NCI-H524 treated with DMSO at 0.1 percent for 48 hours (cell line): ENCODE measurements at places on chromosomes 6 and 20.

DNA sequence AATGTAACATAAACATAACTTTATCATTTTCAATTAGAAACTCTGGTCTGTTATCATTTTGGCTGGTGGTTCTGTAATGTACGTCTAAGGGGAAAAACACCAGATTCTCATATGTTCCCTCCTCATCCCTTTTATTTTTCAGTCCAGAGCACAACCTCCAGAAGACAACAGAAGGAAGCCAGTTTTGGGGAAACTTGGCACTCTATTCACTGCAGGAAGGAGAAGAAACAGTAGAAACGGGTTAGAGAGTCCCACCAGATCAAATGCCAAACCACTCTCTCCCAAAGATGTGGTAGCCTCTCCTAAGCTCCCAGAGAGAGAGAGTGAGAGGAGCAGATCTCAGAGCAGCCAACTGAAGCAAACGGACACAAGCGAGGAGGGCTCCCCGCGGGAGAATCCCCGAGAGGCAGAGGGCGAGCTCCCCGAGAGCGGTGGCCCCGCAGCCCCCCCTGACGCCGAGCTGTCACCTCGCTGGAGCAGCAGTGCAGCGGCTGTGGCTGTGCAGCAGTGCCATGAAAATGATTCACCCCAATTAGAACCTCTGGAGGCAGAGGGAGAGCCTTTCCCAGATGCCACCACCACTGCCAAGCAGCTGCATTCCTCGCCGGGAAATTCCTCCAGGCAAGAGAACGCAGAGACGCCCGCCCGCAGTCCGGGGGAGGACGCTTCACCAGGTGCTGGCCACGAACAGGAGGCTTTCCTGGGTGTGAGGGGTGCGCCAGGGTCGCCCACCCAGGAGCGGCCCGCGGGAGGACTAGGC lies 117.8 kb downstream of the RTN4IP1 start:
- no peak for DNase-seq

- DNase-seq: no peak
Observed at GRCh38 chr6:39892490-39893129, 41.7 kb downstream of the MOCS1 start.

DNA sequence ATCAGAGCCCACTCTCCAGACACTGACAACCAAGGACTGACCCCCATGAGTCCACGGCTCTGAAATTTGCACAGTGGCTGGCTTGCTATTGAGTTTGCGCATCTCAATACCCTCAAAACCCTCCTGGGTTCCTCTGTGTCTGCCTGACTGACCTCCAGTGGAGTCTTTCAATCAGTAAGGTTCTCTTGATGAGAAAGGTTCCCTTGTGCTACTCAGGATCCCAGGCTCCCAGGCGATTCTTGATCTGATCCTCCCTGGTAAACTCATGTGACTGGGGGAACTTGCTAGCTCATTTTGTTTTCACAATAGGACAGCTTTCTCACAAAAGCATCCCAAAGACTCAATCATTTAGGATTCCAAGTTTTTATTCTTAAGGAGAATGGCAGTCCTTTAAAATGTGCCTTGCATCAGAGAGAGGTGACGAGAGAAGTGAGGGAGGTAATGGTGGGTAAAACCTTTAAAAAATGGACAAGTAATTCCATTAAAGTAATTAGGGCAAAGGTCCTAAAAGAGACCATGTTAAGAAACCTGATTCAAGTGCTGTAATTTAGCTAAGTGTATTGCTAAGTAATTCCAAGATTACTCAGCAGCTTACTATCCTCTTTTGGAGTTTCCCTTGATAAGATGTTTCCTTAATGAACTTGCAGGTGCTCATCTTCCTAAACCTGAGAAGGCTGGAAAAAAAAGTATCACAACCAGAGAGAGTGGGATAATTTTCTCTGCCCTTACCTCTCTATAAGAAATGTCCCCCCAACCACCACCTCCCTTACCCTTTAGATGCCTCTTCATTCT lies 304.7 kb upstream of the SGK1 start:
- no peak for DNase-seq

- DNase-seq: no peak
Observed at GRCh38 chr20:32474009-32474716, 111.0 kb downstream of the NOL4L start.

DNA sequence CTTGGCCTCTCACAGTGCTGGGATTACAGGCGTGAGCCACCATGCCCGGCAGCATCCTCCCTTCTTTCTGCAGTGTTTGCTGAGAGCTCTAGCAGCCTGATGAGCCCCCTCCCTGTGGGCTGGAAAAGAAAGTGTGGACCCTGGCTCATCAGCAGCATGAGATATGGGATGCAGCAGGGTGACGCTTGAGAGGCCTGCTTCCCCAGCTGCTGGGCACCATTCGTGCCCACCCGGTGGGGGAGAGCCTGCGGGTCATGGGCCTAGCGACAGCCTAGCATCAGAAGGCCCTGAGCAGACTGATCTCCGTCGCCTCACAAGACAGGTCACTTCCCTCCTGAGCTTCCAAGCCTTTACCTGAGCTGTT lies 16.0 kb upstream of the CCDC167 start:
- DNase-seq: no peak

DNA sequence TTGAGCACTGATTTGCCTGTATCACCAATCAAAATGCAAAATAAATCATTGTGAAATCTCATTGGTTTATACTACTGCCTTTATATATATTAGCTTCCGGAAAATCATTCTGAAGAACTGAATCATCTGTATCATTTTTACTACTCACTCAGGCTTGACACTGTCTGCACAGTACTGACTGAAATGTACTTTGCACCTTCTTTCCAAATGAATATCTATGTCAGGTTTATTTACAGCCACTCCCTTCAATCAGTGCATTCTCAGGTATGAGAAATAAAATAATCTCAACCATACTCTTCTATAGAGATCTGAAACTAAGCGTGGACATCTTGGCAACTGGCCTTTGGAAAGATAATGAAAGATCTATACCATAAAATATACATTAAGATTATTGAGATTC lies 2.7 kb downstream of the KHDRBS2 start:
- DNase-seq: no peak

GRCh38 chr20:50600281-50600895 lies 90.2 kb downstream of the PTPN1 start:
- no peak for DNase-seq

- no peak for DNase-seq
Observed at GRCh38 chr6:157268396-157268795, 54.9 kb downstream of the TMEM242 start.

- DNase-seq: no peak
Observed at GRCh38 chr6:44715188-44715587, 327.7 kb downstream of the CDC5L start.

- DNase-seq: no peak
Observed at GRCh38 chr6:138309695-138310094, 68.0 kb upstream of the SMIM28 start.

GRCh38 chr6:157521362-157522335 lies 140.7 kb downstream of the ZDHHC14 start:
- no peak for DNase-seq

- DNase-seq: no peak
Observed at GRCh38 chr20:22663528-22664025, 79.2 kb upstream of the FOXA2 start.

DNA sequence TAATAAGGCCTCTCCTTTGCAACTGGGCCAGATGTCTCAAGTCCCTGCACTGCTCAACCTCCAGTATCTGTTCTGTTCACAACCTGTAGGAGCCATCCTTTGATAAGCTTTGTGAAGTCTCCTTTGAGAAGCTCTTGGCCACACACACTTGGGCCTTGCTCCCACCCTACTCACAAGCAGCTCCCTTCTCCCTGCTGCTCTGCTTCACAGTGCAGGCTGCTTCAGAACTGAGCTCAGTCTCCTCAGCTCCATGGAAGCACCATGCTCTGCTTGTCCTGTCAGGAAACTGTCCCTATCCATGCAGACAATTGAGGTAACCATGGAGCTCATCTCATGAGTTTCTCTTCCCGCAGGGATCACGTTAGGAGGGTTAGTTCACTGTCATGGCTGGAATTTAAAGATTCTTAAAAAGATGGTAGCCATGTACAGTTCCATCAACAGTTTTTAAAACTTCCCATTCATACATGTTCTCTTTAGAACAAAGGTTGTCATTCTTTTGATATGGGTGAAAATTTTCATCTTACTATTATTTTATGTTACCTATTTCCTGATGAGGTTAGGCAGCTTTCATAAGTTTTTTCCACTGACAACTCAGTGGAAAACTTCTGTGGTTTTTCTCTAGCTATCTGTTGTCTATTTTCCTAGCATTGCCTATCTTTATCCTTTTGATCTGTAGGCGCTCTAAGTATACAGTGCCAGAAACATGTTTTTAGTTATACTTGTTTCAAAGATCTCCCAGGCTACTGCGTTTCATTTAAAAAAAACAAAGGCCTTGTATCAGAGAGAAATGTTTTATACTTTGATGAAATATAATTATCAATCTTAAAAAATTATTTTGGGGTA lies 62.6 kb downstream of the AK9 start:
- DNase-seq: no peak

GRCh38 chr6:97052896-97053295 lies 128.4 kb downstream of the KLHL32 start:
- DNase-seq: no peak

DNA sequence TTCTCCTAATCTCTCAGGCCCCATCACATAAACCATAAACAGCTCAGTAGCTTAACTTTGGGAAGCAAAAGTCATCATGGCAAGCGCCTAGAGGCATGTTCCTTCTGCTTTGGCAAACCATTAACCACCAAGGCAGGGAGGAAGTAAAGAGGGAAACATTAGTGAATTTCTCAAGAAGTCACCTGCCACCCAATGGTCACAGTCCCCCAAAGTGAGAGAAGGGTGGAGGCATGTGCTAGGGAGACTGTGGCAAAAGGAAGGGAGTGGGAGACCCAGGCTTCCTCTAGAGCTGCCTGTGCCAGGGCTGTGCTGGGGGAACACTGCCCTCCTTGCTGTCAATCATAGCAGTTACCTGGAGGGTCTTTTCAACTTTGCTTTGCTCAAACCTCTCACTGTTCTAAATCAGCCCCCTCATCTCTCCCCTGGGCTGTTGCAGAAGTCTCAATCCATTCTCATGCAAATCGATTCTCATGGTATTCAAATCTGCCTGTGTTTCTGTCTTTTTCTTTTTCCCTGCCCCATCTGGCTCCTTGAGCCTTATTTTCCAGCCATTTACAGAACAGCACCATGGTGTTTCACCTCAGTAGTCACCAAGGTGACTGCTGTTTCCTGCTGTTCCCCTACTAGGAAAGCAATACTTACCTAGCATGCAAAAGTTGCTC lies 1.8 kb upstream of the RNF24 start:
- no peak for DNase-seq

DNA sequence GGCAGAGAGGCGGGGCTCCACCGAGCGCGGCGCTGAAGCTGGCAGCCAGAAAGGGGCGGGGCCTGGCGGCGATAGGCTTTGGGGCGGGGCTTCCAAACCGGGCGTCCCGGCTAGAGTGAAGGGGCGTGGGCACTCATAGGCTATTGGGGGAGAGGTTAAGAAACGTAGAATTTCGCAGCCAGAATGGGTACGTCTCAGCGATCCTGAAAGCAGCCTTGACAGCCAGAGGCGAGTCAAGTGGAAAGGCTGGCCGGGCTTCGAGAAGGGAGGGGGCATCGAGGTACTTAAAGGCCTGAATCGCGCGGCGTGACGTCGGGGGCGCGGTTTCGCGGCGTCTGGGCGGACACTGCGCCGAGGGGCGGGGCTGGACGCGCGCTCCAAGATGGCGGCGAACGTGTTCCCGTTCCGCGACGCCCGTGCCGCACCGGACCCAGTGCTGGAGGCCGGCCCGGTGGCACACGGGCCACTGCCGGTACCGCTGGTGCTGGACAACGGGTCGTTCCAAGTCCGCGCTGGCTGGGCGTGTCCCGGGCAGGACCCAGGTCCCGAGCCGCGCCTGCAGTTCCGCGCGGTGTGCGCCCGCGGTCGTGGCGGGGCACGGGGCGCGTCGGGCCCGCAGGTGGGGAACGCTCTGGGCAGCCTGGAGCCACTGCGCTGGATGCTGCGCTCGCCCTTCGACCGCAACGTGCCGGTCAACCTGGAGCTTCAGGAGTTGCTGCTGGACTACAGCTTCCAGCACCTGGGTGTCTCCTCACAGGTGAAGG lies at the start of gene ACTR5:
Gene ACTR5, plus strand, starts transcription at position 364 of the 764 bp plus-strand sequence. Its CDS starts 19 bp downstream, at position 383.
- DNase-seq: peak; percentile 50

DNA sequence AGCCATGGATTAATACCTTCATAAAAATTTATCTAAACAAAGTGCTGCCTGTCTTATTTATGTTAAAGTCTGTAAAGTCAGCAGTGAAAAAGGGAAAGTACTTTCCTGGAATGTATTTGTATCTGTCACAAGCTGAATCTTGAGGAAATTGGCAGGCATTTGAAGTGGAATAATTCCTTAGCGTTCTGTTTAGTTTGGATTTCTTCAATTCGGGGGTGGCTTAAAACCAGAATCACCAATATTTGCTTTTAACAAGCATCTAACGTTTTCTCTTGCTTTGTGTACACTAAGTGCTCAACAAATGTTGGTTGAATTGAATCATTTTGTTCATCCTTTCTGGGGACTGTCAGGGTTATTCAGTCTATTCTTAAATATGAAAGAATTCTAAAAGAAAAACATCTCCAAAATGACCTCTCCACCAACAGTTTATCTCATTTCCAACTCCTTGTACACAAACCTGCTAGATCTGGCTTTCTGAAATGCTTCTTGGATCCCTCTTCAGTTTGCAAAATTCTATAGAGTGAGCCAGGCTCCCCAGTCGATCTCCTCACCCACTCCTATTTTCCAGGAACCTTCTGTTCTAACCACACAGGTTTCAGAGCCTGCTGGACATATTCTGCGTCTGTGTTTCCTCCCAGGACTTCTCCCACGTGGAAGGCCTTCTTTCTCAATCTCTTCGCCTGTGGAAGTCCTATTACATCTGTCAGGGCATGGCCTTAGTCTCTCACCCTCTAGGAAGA lies 2.0 kb upstream of the NPEPL1 start:
- DNase-seq: no peak
